ENCODE measurements at places on chromosomes 12 and 14.

DNA sequence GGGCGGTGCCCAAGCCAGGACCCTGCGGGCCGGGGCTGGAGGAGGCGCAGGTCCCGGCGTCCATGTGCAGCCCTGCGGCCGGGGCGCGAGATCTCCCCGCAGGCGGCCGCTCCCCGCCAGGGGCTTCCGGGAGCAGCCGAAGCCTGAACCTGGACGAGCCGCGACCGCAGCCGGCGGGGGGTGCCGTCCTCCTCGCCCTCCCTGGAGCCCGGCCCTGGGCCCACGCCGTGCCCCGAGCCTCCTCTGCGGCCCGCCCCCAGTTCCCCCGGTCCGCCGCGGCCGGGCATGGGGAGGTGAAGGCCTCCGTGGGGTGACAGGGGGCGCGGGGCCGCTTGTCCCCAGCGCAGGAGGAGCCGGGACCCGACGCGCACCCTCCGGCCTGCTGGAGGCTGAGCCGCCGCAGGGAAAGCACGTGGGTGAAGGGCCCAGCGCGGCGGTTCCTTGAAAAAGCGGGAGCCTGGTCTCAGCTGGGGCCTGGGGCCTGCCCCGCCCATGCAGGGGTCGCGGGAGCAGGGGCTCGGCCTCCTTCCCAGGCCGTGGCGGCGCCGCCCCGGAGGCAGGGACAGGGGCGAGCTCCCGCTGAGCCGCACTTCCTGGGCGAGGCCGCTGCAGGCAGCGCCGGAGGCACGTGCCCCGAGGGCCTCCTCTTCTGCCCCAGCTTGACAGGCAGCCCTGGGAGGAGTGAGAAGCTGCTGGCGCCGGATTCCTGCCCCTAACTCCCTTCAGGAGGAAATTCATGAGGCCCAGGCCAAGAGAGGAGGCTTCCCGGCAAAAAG is 55.6 kb upstream of the PPP2R5C start:
- DNase-seq = no peak

GRCh38 chr14:92373336-92373735 is 50.4 kb downstream of the SLC24A4 start:
- DNase-seq = no peak

DNA sequence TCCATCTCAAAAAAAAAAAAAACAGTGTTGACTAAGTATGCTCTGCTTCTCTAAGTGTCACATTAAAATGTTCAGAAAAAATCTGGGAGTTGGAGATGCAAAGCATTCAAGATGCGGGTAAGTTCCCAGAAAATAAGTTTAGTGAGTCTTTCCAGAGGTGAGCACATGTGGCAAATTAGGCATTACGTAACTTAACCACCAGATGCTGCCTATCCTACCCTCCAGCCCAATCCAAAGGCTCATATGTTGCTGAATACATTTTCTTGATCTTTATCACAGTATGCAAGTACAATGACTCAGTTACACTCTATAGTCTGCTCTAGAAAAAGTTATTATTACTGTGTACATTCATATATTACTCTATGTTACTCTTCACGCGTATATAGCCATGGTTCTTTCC is 3.6 kb downstream of the SLC2A14 start:
- no peak for DNase-seq

DNA sequence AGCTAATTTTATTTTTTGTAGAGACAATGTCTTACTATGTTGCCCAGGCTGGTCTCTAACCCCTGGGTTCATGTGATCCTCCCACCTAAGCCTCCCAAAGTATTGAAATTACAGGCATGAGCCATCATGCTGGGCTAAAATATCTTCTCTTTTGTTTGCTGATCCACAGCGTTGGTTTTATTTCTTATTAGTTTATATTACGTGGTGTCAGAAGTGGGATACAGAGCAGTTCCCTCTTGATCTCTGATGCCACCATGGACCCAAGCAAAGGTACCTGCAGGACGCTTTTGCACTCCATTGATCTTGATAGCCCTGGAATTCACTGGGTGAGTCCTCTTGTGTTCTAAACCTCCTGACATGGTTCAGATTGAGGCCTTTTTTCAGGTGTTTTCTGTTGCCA is 43.8 kb upstream of the RESF1 start:
- no peak for DNase-seq

DNA sequence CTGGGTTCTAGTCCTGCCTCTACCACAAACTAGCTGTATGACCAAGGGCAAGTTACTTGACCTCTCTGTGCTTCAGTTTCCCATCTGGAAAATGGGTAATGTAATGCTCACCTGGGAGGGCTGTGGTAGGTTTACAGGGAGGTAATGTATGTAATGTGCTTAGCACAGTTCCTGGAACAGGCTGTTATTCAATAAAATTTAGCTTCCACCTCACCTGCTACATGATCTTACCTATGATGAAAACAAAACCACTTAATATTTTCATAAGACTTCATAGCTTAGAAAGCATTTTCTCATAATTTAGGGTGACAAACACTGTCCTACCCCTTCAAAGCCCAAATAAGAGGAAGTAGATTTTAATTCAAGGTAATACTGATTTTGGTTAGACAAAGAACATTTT is 530.6 kb downstream of the FUT8 start:
- no peak for DNase-seq

DNA sequence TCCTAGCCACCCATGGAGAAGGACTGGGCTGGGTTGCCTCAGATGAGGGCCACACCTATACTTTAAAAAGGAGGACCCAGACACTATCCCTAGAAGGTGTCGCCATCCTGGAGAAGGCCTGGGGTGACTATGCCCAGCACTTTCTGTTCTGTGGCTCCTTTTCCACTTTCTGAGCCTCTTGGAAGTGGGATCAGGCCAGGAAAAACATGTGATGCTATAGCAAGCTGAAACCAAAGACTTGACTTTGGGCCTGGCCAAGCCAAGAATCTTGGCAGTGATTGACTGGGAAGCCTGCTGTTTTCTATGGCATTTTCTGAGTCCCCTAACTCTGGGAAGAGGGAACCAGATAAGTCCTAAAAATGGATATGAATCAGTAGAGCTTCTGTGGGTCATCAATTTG is 332.3 kb downstream of the ZFP36L1 start:
- DNase-seq = no peak

GRCh38 chr12:11763760-11764520 is 114.5 kb downstream of the ETV6 start:
- no peak for DNase-seq

All from stimulated activated CD8-positive, alpha-beta memory T cell treated with anti-CD3 and anti-CD28 coated beads, Interleukin-7, amount 100 ng/mL, for 24 hours (primary cell).